Activated T-helper 17 cell treated with anti-CD3 and anti-CD28 coated beads, Interleukin-2, amount 50 U/mL, for 72 hours (primary cell): ENCODE measurements at places on chromosomes 4 and X. TPM values are rescaled to one million over a fixed set of nuclear protein-coding genes. Genes with fewer than 3 reads are reported as not detected.

Gene MMRN1
- total RNA-seq, result 0.17 TPM

Gene ARHGAP6
- not detected for total RNA-seq

Gene FGG
- total RNA-seq, result not detected

Gene FREM3
- total RNA-seq, result not detected

GRCh38 chr4:2406920-2407319 is 11.5 kb downstream of the ZFYVE28 start:
- ATAC-seq, result no peak

- no peak for ATAC-seq
Observed at GRCh38 chrX:112664924-112665323, 14.8 kb downstream of the LHFPL1 start.

DNA sequence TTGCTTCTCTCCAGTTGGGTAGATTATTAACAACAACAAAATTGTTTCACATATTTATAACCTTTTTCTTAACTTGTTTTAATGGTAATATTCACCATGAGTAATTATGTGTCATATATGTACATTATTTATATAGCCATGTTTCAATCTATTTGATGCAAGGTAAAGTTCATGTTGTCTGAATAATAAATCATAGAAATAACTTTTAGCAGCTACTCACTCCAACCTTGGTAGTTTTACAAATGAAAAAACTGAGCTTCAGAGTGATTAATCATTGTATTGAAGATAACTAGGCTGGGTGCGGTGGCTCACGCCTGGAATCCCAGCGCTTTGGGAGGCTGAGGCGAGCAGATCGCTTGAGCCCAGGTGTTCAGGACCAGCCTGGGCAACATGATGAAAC is 46.0 kb downstream of the TMA16 start:
- ATAC-seq, result no peak

GRCh38 chr4:13733817-13734216 is 106.3 kb upstream of the BOD1L1 start:
- ATAC-seq, result no peak

DNA sequence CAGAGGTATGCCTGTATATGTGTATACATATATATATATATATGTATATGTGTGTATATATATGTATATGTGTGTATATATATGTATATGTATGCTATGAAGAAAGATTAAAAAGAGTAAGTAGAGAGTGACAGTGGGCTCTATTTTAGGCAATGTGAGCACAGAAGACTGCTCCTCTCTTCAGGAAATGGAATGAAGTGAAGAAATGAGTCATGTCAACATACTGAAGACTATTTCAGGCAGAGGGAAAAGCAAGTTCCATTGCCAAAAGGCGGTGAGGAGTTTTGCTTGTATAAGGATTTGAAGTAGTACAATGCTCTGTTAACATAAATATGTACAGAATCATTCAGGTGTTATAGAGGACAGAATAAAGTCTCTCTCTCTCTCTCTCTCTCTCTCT is 773.2 kb upstream of the FTHL17 start:
- no peak for ATAC-seq

DNA sequence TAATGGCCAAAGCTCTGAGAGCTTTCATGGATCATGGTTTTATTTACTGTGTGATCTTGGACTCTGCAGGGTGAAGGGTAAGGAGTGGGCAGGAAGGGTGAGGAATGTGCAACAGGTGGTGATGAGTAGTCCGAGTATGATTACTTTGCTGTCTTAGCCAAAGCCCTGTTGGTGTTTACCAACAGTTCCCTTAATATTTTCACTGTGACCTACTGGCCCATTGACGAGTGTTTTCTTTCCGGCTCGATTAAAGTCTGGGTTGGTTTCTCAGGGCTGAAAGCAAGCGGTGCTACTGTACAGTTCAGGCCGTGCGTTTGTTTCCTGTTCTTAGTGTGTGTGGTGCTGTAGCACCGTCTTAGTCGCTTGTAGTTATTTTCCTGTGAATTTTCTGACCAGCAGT is 2.6 kb downstream of the ARHGAP24 start:
- ATAC-seq, result no peak

- no peak for ATAC-seq
Observed at GRCh38 chrX:53682885-53683555, 3.5 kb downstream of the HUWE1 start.

DNA sequence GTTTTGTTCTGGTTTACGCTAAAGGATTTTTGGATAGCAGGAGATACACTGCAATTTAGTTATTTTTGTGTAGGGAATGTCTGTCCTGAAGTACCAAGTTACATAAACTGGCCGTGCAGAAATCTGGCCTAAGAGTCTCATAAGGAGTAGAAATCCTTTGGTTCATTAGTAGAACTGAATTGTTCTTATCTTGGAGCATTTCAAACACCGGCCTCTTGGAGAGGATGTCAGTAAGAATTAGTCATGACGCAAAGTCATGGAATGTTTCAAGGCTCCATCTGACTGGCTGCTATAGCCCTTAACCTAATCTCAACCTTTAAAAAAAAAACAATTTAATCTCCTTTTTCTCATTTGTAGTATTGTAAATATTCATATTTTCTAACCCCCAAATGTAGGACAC is 15.2 kb downstream of the PDLIM3 start:
- ATAC-seq, result no peak
